Activated naive CD4-positive, alpha-beta T cell (primary cell): ENCODE measurements at places on chromosomes 6 and 20.

DNA sequence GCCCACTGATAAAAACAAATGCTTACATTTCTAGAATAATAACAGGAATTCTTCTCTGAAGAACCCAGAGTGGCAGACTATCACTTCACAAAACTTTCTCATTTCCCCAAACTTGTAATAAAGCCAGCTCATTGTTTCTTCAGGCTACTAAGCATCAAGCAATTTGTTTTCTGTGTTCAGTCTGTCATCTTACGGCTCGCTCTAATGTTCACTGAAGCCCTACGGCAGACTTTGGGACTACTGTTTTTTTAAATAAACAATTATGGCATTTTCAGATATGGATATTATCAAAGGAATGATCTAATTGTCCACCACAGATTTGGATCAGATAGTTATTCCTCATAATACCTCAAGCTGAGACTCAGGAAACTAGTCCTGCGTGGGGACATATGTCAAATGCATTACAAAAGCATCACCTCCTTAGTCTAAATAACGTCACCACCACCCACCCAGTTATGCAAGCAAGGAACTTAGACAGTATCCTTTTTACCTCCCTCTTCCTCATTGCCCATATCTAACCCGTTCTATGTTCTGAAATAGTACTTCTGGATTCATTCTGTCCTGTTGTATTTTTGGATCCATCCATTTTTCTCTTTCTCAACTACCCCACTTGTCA, 415.1 kb downstream of the PLCB1 start:
- no peak for DNase-seq

GRCh38 chr6:97293198-97293696, 10.2 kb upstream of the MMS22L start:
- no peak for DNase-seq

GRCh38 chr20:32208499-32209154, 947 bp downstream of the POFUT1 start:
- DNase-seq = no peak

GRCh38 chr6:133207754-133208153, 33.4 kb upstream of the EYA4 start:
- no peak for DNase-seq

GRCh38 chr6:34570066-34570833, 14.1 kb upstream of the SPDEF start:
- DNase-seq = no peak

DNA sequence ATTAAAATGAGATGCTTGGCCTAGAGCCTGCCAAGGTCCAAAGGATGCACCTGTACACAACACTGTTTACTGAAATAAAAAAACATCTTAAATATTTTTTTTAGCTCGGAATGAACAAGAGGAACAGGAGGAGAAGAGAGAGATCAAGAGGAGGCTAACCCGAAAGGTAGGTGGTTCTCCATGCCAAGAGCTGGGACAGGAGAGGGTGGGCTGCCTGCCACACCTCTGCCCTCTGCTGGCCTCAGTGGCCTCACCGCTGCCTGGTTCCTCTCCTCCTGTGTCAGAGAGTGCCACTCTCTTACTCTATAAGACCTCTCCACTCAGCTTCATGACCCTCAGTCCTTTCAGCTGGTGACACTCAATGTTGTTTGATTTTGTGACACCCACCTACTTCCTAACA, 50.2 kb downstream of the TBC1D7 start:
- DNase-seq = no peak

DNA sequence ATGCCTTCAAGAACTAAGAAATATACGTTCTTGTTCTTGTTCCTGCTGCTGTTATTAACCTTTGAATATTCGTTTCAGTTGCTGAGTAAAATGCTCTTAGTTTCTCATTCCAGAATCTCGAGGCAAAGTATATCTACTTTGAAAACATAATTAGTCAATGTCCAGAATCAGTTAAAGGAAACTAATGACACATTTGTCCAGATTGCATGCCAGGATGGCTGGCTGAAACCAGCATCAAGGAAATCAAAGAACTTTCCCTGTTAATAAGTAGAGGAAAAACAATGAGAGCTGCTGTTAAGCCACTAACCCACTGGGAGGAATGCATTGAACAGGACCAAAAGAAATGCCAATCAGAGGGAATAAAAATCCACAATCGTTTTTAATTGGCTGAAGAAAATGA, 196.9 kb downstream of the ALDH8A1 start:
- no peak for DNase-seq

GRCh38 chr6:166940643-166941068, 15.7 kb downstream of the RNASET2 start:
- no peak for DNase-seq

- DNase-seq = no peak
These were observed 828 bp upstream of the DSTN start for GRCh38 chr20:17568972-17569521.

- DNase-seq = no peak
These were observed 11.9 kb downstream of the C6orf52 start for GRCh38 chr6:10682355-10682988.

DNA sequence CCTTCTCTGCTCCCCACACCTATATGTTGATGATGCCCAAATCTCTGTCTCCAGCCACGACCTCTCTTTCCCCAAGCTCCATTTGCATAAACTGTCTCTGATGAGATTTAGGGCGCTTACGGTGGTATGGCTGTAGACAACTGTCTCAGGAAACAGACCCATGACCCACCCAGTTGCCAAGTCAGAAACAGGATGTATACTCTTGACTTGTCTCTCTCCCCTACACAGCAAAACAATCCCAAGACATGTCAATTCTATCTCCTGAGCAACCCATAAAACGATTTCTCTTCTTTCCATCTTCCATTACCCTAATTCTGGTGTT, 13.9 kb downstream of the GNL1 start:
- no peak for DNase-seq

GRCh38 chr6:101655109-101655508, 261.6 kb downstream of the GRIK2 start:
- no peak for DNase-seq
